Brain microvascular endothelial cell (primary cell): ENCODE measurements at places on chromosomes 5 and 9.

DNA sequence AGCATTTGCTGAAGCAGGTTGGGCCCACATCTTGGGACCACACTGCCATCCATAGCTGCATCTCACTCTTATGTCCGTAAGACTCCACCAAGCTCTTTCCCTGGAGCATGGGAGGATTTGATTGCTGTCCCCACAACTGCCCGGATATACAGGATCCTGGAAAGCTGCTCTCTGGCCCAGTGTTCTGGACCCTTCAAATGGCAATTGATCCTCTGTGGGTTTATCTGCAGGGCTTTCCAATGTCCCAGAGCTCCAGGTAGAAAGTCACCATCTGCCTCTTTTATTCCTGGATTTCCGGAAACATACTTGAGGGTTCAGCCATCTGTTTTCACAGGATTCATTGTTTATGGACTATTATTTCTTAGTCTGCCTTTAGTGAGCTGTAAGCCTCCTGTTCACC, 214.6 kb downstream of the SREK1 start:
- no peak for DNase-seq

DNA sequence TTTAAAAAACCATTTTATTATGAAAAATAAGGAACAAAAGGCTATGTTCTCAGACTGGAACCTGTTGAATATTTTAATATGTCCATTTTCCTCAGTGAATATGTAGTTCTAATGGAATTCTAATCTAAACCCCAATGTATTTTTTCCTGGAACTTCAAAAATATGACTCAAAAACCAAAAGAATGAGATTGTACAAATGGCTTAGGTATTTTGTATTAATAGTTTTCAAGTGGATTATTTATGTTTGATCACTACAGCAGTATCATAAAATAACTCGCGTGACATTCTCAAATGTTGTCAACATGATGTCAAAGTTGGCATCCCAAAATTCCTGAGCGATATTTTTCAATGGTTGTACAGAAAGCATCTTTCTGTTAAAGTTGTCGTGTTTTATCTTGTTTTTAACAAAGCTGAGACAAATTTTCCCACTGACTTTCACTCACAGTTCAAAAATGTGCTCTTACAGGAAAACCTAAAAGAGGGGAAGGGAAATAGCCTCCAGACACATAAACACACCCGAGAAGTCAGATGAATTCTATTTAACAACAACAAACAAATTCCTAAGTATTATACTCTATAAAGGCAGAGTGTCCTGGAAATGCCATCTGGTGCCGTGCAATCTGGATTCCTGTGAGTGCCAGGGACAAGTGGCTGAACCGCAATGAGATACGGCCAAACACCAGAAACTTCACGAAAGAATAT, 68.1 kb upstream of the TAS2R1 start:
- DNase-seq, result peak; percentile 36

GRCh38 chr5:163433271-163433670, 4.1 kb upstream of the CCNG1 start:
- no peak for DNase-seq

- no peak for DNase-seq
Observed at GRCh38 chr9:135889564-135890189, 17.7 kb downstream of the CAMSAP1 start.
